ENCODE measurements at places on chromosomes 4 and X. TPM values are rescaled to one million over a fixed set of nuclear protein-coding genes. Genes with fewer than 3 reads are reported as not detected.

Gene TCEAL6
- 3.8 TPM for total RNA-seq

Gene BTC
- 2.2 TPM for total RNA-seq

Gene FRG2
- not detected for total RNA-seq

Gene ITGB1BP2
- total RNA-seq, result 1.5 TPM

Gene ARX
- total RNA-seq, result 0.05 TPM

Gene RASL11B
- 2.8 TPM for total RNA-seq

Gene PPARGC1A
- total RNA-seq, result 72.1 TPM

Gene GASK1B
- 1.5 TPM for total RNA-seq

Gene DCAF4L1
- 0.25 TPM for total RNA-seq

Gene SPOCK3
- total RNA-seq, result 22.1 TPM

Gene HMGB3
- total RNA-seq, result 67.4 TPM

Gene PRDM8
- 1.3 TPM for total RNA-seq

Gene REELD1
- total RNA-seq, result not detected
